Pulmonary artery endothelial cell (primary cell): ENCODE measurements at places on chromosomes 5 and 9. TPM values are rescaled to one million over a fixed set of nuclear protein-coding genes. Genes with fewer than 3 reads are reported as not detected.

The HMCN2 gene
- under 0.01 TPM in 2 replicates for total RNA-seq

The MYOZ3 gene
- 0.25 and 0.59 TPM in 2 replicates for total RNA-seq

The OR1J2 gene
- total RNA-seq, result not detected in 2 replicates

The TIMD4 gene
- total RNA-seq, result not detected in 2 replicates

The MRPS30 gene
- total RNA-seq, result 61.0 and 68.5 TPM in 2 replicates

The SLC6A7 gene
- not detected in 2 replicates for total RNA-seq
